Esophagus muscularis mucosa (tissue), 4 donors: ENCODE measurements at places on chromosomes 1 and 21. TPM values are rescaled to one million over a fixed set of nuclear protein-coding genes. Genes with fewer than 3 reads are reported as not detected.

The ALDH4A1 gene
- 25.1 TPM for total RNA-seq

The NBPF4 gene
- not detected for total RNA-seq

The KDM1A gene
- total RNA-seq, result 70.2 TPM

The LRRC53 gene
- total RNA-seq, result under 0.01 TPM

The SLAMF6 gene
- 1.3 TPM for total RNA-seq

The RFX5 gene
- 50.3 TPM for total RNA-seq

The FCER1G gene
- 32.8 TPM for total RNA-seq

The PLXNA2 gene
- 26.7 TPM for total RNA-seq

The TMEM51 gene
- 10.4 TPM for total RNA-seq

- no peak for DNase-seq
Measured at GRCh38 chr1:234823191-234824176, 213.5 kb upstream of the IRF2BP2 start.

DNA sequence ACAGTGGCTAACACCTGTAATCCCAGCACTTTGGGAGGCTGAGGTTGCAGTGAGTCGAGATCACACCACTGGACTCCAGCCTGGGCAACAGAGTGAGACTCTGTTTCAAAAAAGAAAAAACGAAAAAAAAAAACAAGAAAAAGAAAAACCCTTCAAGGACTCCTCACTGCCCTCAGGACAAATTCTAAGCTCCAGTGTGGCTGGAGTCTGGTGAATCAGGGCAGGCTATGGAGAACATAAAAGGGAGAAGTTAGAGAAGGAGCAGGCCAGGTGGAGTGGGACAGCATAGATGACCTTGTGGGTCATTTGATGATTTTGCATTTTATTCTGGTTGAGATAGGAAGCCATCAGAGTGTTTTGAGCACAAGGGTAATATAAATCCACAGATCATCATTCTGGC lies 12.5 kb upstream of the UAP1 start:
- DNase-seq, result no peak

GRCh38 chr1:227568593-227568992 lies 5.2 kb downstream of the ZNF678 start:
- DNase-seq, result no peak

DNA sequence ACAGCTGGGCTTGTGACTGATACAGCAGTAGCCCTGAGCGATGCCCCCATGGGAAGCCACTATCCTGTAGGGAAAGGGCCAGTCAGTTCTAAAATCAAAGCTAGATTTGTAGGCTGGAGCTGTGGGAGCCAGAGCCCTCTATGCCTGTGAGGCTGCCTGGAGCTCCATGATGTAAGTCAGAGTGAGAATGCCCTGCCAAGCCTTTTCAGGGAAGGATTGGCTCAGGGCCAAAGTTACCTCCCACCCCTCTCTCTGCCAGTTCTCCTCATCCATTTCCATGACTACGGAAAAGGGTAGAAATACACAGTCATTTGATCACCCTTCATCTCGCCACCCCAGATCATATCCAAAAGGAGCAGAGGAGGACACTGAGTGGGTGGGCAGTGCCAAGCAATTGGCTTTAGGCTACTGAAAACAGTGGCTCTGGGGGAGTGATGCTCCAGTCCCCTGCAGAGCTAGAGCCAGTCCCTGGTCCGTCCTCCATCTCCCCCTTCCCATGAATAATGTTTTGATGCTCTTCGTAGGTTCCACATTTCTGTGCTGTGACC lies 59.5 kb upstream of the KCNA3 start:
- no peak for DNase-seq

DNA sequence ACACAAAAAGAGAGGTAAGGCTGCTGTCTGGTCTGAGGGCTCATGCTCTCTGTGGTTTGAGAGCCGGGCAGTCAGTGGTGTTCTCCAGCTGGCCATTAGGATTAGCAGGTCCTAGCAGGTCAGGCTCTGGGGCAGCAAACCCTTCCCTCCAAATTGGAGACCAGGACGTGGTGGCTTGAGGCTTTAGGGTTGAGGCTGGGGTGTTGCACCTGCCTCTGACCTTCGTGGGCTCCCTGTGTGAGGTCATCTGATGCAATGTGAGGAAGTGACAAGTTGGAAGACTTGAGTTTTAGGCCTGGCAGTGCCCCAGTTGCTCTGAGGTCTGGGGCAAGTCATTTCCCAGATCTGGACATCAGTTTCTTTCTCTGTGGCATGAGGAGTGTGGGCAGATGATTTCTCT lies 24.4 kb downstream of the SZRD1 start:
- DNase-seq, result no peak

DNA sequence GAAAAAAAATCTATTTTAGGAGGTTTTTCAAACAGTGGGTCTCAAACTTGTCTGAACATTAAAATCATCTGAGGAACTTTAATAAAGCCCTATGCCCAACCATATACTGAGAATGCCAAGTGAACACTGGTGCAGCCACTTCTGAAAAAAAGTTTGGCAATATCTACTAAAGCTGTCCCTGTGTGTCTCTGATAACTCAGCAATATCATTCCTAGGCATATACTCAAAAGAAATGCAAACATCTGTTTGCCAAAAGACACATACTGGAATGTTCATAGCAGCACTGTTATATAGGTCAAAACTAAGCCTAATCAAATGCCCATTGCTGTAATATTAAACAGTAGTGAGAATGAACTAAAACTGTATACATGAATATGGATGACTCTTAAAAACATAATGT lies 74.2 kb upstream of the RGS4 start:
- no peak for DNase-seq

- DNase-seq, result no peak
Measured at GRCh38 chr1:85091671-85092280, 43.5 kb upstream of the MCOLN3 start.

DNA sequence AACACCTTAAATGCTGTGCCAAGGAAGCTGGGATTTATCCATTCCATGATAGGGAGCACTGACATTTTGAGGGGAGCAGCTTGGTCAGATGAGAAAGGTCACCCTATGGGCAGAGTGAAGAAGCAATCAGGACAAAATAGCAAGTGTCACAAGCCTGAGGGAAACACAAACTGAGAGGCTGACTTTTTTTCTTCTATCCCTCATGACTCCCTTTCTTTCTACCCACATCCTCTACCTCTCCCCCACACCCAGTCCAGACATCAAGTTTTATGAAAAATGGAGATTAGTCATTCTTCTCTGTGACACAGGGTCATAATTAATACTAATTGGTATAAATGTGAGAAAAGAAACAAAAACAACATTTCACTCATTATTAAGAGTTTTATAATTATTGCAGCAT lies 103.1 kb downstream of the SLC25A24 start:
- DNase-seq, result no peak

DNA sequence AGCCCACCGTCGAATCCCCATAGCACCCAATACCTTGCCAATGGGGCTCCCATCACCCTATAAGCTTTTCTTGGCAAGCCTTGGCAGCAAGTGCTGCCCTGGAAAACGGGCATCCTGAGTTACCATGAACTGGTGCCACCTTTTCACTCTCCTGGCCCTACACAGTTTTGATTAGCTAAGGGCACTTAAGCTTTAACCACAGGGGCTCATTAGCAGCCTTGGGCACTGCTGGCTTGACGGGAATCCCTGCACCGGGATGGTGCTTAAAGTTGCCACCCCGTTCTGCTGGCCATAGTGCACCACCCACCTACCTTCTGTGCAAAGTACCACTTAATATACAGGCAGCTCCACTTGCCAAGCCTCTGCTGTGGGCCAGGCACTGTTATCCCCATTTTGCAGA lies 13.7 kb downstream of the PARS2 start:
- no peak for DNase-seq

DNA sequence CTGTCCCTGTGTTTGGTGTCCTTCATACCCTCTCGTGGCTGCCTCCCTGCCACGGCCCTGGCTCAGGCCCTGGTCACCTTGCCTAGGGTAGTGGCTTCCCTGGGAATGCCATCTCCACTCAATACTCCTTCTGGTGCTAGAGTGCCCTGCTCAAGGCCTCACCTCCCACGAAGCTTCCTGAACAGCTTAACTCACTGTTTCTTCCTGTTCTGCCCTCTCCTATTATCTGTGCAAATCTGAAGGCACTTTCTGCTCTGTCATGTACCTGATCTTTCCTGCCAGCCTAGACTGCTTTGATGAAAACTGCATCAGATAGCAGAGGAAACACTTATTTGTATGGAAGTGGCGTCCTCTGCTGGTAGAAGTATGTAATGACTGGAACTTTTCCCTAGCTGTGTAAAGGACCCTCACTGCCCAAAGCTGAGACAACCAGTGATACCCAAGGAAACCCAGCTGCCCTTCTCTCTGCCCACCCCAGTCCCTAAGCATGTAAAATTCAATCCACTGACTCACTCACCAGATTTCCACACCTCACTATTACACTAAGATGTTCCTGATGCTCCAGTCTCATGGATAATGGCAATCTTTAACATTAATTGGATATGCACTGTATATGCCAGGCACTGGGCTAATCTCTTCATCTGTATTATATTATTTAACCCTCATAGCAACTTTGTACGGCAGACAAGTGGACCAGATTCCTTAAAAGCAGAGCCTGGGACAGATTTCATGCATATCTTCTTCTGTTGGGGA lies 36.2 kb upstream of the BTG2 start:
- peak; percentile 91 for DNase-seq

DNA sequence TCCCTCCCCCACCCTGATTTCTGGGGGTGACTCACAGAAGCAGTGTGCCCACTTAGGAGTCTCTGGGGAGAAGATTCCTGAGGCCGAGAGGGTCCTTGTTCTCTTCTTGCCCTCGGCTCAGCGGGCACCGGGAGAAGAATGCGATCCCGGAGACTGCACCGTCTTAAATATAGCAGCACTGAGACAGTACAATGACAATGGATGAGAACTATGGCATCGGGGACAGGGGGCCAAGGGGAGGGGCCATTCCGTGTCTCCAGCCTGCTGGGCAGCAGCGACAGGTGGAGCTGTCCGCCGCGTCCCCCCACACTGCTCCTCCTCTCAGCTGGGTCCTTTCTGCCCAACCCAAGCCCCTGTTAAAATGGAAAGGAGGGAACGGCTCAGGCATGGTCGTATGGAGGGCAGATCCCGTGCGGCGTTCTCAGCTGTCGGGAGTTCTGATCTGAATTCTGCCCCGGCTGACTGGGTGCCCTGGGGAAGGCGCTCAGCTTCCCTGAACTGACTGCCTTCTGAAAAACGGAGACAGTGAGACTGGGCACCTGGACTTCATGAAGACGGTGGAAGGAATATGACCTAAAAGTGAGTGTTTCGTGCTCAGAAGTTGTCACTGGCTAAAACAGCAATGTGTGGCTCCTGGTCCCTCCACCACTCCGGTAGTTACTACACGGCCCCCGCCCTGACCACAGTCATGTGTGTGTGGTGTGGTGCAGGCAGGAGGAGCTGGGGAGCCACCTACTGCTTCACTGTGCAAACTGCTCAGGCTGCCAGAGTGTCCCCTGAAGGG lies at the start of gene MYOM3:
Gene MYOM3 (minus strand): TSS at position 140 of the 784 bp plus-strand sequence. CDS start 3,499 bp downstream, outside the sequence.
- DNase-seq, result no peak

DNA sequence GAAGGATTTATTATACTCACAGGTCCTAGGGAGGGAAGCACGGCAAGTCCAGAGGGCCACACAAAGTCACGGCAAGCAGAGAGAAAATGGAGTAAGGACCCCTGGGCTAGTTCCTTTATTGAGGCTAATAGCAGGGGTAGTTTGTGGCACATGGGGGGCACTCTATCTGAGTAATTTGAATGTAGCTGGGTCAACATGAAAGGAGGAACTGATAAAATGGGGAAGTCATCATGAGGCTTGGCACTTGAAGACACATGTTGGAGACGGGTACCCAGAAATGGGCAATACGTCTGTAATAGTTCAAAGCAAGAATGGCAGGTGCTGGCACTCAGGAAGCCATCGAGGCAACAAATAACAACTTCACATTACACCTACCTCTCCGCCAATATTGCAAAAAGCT lies 1136.4 kb downstream of the MRPL39 start:
- DNase-seq, result no peak

DNA sequence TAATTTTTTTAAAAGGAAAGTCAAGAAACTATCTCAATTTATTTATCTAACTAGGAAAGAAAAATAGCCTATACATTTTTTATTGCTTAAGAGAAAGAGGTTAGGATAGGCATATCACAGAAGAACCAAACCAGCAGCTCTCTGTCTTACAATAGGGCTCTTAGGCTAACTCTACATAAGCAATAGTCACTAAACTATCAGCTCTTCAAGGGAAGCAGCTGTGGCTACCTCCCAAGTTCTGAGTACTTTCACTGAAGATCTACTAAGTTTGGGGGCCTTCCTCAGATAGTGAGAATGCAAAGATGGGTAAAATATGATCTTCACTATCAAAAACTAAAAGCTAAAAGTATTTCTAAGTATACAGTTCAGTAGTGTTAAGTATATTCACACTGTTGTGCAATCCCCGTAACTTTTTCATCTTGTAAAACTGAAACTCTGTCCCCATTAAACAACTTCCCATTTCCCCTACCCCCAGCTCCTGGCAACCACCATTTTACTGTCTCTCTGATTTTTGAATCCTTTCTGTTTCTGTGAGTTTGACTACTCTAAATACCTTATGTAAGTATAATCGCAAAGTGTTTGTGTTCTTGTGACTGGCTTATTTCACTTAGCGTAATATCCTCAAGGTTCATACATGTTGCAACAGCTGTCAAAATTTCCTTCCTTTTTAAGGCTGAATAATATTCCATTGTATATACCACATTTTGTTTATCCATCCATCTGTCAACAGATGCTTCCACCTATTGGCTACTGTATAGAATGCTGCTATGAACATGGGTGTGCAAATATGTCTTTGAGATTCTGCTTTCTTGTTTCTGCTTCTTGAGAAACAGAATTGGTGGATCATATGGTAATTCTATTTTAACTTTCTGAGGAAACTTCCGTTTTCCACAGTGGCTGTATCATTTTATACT lies 73.3 kb downstream of the ACBD6 start:
- DNase-seq, result no peak

DNA sequence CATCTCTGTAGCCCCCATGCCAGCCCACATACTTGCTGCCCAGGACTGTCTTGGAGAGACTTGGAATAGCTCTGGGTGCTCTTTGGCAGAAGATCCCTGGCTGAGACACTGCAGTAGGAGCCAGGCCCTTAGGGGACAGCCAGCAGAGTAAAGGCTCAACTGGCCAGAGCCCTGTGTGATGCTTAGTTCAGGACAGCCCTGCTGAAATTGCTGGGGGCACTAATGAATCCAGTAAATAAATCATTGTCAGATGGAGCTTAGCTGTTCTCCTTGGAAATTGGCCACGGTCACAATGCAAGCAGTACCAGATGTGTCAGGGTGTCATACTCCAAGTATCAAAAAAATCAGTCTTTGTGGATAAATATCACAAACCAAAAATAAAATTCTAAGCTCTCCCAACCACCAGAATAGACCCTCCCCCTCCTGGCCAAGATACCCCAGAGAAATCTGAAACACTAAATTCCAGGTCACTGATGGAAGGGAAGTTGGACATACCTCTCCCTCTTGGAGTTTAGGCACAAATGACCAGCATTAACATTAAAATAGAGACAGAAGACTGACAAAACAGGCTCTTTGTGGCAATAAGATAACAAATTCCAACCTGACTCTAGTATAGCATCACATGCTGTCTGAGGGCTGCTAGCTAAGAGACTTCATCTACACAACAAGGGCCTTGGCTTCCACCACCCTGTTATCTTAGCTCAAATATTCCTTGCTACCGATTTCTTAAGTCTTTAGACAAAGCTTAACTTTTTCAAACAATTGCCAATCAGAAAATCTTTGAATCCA lies 83.2 kb upstream of the DNAH14 start:
- no peak for DNase-seq

GRCh38 chr1:30083800-30084464 lies 639.5 kb downstream of the MATN1 start:
- DNase-seq, result no peak

- no peak for DNase-seq
Measured at GRCh38 chr21:39555911-39556590, 56.7 kb upstream of the B3GALT5 start.
